Panc1 (cell line): ENCODE measurements at places on chromosomes 5 and 9. TPM values are rescaled to one million over a fixed set of nuclear protein-coding genes. Genes with fewer than 3 reads are reported as not detected.
A peak's percentile ranks its signal among the peaks of the same experiment; 100 is the strongest.

- no peaks in the 10 kb centered on the region for H3K27me3 ChIP-seq
- 0 out of 2 replicates have a peak, but pooled peaks cover 3% of the 10 kb centered on the region for H3K4me1 ChIP-seq
- H3K36me3 ChIP-seq, result no peaks in the 10 kb centered on the region
- H3K27ac ChIP-seq, result no peak overlapping the region; the same call in 1 of the 2 replicates
These were observed 354.3 kb upstream of the CDH9 start for GRCh38 chr5:27392716-27393115.

GRCh38 chr9:1723522-1724015 lies 291.6 kb upstream of the SMARCA2 start:
- no peak overlapping the region for H3K27ac ChIP-seq
- no peaks in the 10 kb centered on the region for H3K36me3 ChIP-seq
- H3K27me3 ChIP-seq, result no peaks in the 10 kb centered on the region
- H3K4me1 ChIP-seq, result no peaks in the 10 kb centered on the region

SLC6A19 gene
- 0.23 TPM for total RNA-seq

DELE1 gene
- total RNA-seq, result 78.4 TPM

DNA sequence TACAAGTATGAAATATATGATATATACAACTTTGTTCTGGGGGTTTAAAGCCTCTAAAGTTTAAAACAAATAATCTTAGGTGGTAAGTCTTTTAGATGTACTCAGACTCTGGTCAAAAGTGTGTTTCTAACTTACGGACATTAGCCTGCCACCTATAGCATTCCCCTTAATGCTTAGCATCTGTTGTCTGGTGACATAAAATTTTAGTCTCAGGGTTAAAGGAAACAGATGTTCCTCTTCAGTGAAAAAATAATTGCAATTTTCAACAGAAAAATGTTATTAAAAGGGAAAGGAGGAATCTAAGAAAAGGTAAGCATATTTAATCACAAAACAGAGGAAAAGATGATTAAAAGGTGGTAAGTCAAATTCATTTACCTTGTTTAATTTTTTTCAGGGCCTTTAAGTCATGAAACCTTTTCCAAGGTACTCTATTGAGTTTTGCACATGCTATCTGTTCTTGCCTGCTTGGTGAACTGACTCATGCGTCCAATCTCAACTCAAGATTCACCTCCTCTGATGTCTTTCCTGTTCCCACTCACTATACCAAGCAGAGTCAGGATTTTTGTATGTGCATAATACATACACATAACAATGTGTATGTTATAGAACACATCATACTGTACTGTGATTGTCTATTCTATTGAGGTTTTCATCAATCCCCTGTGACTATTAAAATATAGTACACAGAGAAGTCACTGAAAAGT lies 7.9 kb downstream of the TMEM167A start:
- peaks cover 3% of the 10 kb centered on the region; the same call in 1 of the 2 replicates for H3K4me1 ChIP-seq
- no peak overlapping the region for H3K4me3 ChIP-seq
- DNase-seq, result no peak
- H3K27me3 ChIP-seq, result no peaks in the 10 kb centered on the region
- H3K27ac ChIP-seq, result no peak overlapping the region

DNA sequence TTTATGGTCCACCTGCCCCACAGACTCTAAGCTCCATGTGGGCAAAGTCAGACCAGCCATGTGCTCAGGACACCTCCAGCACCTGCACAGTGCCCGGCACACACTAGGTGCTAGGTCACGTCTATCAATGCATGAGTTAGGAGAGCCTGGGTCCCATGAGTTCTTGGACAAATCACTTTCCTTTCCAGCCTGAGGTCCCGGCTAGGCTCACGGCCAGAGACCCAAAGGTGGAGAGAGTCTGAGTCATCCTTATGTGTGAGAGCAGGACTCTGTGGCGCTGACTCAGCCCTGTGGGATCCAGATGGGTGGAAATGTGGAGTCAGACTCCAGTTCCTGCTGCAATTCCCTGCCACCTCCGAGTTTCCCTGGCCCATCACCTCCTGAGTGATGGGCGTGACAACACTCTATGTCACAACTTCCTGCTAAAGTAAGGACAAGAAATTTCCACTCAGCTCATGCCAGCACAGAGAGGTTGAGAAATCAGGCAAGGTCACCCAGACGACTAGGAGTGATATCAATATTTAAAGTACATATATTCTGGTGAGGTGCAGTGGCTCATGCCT lies 2.5 kb upstream of the ST6GALNAC4 start:
- no peaks in the 10 kb centered on the region for H3K27me3 ChIP-seq
- DNase-seq, result peak; percentile 98

PCA3 gene
- not detected for total RNA-seq

CNTNAP3 gene
- 8.8 TPM for total RNA-seq

DNA sequence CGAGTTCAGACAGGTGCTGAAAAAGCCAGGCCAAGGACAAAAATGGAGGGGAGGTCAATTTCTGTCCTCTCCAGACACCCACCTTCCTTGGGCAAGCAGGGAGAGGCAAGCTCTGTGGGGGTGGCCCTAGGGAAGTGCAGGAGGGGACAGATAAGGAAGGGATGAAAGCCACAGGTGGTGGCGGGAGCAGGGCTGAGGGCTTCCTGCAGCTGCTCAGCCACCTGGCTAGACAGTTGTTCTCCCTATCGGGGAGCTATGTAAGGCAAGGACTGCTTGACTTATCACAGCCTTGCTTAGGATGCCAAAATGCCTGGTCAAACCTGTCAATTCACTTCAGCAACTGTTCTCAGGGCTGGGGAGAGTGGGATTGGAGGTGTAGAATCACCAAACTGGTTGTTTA lies 266.1 kb downstream of the ZSWIM6 start:
- no peak overlapping the region for H3K27ac ChIP-seq
- H3K4me1 ChIP-seq, result peaks cover 15% of the 10 kb centered on the region
- no peak overlapping the region for H3K4me3 ChIP-seq
- H3K27me3 ChIP-seq, result no peaks in the 10 kb centered on the region
- no peaks in the 10 kb centered on the region for H3K36me3 ChIP-seq

TEX48 gene
- total RNA-seq, result not detected

DNA sequence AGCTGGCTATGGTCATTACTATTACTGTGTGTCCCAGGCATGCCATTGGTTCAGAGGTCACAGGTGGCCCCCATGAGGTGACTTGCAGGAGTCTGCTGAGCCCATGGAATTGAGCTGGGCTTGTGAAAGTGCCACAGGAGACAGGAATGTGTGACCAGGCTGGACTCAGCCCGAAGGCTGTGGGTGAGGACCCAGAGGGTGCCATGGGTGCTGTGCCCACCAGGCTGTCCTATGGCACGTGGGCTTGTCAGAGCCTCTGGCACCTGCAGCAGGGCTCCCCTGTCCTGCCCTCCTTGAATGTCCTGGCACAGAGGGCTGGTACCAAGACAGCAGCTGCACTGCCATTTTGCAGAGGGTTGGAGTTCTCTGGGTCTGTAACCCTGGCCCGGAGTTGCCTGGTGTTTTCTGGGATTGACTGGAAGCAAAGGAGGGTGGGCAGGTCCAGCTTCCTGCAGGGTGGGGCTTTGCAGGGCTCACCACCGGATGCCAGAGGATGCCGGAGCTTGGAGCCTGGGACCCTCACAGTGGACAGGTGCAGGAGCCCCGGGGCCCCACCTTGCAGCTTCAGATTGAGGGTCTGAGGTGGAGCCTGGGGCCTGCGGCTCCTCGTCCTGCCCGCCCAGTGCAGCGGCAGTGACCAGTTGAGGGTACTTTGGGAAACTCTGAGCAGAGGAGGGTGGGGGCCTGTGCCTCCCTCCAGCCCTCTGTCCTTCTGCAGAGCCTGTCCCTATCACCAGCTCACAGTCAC lies 14.2 kb downstream of the COL5A1 start:
- no peaks in the 10 kb centered on the region for H3K27me3 ChIP-seq
- no peaks in the 10 kb centered on the region for H3K36me3 ChIP-seq
- no peak overlapping the region for H3K4me3 ChIP-seq
- H3K4me1 ChIP-seq, result no peaks in the 10 kb centered on the region
- no peak overlapping the region for H3K27ac ChIP-seq
- no peak for DNase-seq

GRCh38 chr9:98539954-98540353 lies 168.8 kb downstream of the GABBR2 start:
- no peaks in the 10 kb centered on the region for H3K4me1 ChIP-seq
- no peak for DNase-seq
- H3K36me3 ChIP-seq, result no peaks in the 10 kb centered on the region
- no peaks in the 10 kb centered on the region for H3K27me3 ChIP-seq
- no peak overlapping the region for H3K4me3 ChIP-seq

NDUFS6 gene
- total RNA-seq, result 70.6 TPM

DNA sequence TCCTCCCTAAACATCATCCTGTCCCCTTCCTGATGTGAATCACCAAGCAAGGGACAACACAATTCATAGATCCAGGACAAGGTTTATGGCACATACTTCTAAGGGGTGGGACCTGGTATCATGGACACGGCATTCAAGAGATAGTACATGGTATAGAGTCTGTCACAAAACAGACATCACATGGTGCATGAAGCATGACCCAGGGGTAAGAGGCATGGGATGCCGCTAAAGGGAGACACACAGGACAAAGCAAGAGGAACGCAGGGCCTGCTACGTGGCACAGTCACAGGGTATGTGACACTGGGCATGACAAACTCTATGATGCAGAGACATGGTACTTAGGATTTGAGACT lies 20.7 kb downstream of the GSN start:
- no peak overlapping the region for H3K4me3 ChIP-seq
- DNase-seq, result no peak
- H3K27me3 ChIP-seq, result no peaks in the 10 kb centered on the region
- H3K36me3 ChIP-seq, result no peaks in the 10 kb centered on the region
- H3K4me1 ChIP-seq, result peaks cover 70% of the 10 kb centered on the region

GRCh38 chr5:127878174-127878750 lies 175.1 kb downstream of the CCDC192 start:
- no peak overlapping the region for H3K27ac ChIP-seq
- DNase-seq, result peak; percentile 42
- no peak overlapping the region for H3K4me3 ChIP-seq
- no peaks in the 10 kb centered on the region for H3K4me1 ChIP-seq
- no peaks in the 10 kb centered on the region for H3K27me3 ChIP-seq
- H3K36me3 ChIP-seq, result no peaks in the 10 kb centered on the region

GRCh38 chr5:184471-184870 lies 6.8 kb upstream of the LRRC14B start:
- H3K27me3 ChIP-seq, result no peaks in the 10 kb centered on the region
- no peak overlapping the region for H3K4me3 ChIP-seq
- H3K4me1 ChIP-seq, result peaks cover 18% of the 10 kb centered on the region

GRCh38 chr9:33196736-33197135 lies 29.6 kb upstream of the B4GALT1 start:
- no peak for DNase-seq
- no peaks in the 10 kb centered on the region for H3K36me3 ChIP-seq
- no peak overlapping the region for H3K4me3 ChIP-seq
- H3K4me1 ChIP-seq, result no peaks in the 10 kb centered on the region
- H3K27ac ChIP-seq, result no peak overlapping the region

GRCh38 chr9:28073270-28073669 lies 500.0 kb upstream of the C9orf72 start:
- no peaks in the 10 kb centered on the region for H3K36me3 ChIP-seq
- H3K27me3 ChIP-seq, result no peaks in the 10 kb centered on the region
- no peak for DNase-seq

DNA sequence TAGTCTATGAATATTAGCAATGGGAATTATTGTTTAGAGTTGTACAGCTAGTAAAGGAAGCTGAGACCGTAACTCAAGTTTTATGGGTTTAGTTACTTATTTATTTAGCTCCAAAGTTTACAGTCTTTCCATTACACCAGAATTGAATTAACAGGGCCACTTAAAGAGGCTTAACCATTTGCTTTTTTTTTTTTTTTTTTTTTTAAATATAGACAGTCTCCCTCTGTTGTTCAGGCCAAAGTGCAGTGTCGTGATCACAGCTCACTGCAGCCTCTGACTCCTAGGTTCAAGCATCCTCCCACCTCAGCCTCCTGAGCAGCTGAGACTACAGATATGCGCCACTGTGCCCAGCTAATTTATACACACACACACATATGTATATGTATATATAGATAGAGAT lies 1.4 kb upstream of the TTC1 start:
- peaks cover 17% of the 10 kb centered on the region for H3K36me3 ChIP-seq
- DNase-seq, result no peak
- no peak overlapping the region for H3K27ac ChIP-seq
- H3K27me3 ChIP-seq, result no peaks in the 10 kb centered on the region
- no peak overlapping the region for H3K4me3 ChIP-seq
- peaks cover 15% of the 10 kb centered on the region for H3K4me1 ChIP-seq

SLC12A7 gene
- total RNA-seq, result 297 TPM

TMEM245 gene
- total RNA-seq, result 54.0 TPM

DNA sequence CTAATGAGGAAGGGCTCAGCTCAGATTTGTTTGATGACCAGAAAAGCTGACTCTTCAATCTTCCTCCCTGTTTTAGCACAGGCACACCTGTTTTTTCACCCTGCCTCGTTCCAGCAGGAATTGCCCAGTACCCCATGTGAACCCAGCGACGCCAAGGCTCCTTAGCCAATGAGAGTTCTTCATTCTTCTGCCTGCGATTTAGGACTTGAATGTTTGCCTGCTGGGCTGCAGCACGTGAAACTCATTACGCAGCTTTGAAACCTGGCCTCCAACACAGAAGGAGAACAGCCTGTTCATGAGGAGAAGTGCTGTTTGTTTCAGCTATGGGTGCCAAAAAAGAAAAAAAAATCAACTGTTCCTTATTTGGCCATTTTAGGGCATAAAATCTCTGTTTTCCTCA lies 315.5 kb downstream of the TRPM3 start:
- no peaks in the 10 kb centered on the region for H3K4me1 ChIP-seq
- no peak for DNase-seq

DNA sequence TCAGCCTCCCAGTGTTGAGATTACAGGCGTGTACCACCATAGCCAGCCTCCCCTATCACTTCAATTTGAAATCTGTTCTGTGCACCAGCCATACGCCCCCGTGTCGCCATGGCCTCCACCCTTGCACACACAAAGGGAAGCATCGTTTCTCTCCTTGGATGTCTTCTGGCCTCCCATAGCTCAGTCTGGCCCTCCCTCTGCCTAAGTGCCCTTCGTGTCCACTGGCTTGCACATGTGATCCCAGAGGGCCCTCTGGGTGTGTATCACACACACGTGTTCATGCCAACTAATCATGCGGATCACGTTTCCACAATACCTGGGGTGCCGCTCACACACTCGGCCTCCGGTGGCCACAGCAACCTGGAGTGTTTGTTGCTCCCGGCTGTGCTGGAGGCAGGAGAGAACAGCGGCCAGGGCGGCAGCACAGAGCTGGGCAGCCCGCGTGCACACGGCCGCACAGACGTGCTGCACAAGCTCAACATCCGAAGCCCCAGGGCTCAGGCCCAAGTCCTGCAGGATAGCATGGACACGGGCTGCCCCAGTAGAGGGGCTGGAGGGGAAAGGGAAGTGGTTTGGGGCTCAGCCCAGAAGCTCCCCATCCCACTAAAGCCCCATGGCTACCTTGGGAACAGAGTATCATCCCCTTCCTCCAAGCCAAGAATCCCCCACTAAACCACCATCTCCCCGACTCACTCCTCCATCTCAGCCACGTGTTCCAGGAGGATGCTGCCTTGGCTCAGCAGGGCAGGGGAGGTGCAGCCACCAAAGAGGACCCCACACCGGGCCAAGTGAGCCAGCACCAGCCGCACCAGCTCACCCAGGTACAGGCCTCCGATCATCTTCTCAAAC lies 10.9 kb downstream of the HK3 start:
- no peaks in the 10 kb centered on the region for H3K36me3 ChIP-seq
- no peaks in the 10 kb centered on the region; the same call in 1 of the 2 replicates for H3K27me3 ChIP-seq
- no peak overlapping the region for H3K4me3 ChIP-seq
- H3K4me1 ChIP-seq, result no peaks in the 10 kb centered on the region
- no peak for DNase-seq
